Hematopoietic multipotent progenitor cell treated with erythropoietin and hydrocortisone succinate and interleukin-3 and kit ligand, for 15 days (in vitro differentiated cells): ENCODE measurements at places on chromosomes 1 and 21.

DNA sequence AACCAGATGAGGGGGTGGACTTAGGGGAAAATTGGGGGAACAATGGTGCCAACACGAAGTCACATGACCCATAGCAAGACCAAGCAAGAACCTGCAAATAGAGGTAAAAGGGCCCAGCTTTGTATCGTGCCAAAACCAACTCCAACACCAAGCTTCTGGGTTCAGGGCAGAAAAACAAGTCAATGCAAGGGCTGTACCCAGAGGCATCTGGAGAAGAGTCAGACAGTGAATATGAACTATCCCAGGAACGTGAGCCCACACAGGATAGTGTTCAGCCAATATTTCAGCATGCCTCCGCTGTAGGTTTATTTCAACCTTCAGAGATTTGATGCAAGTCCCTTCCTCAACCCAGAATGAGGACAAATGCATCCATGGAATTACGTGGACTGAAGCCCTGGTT, 15.0 kb upstream of the ZMYM6 start:
- no peak for DNase-seq

- DNase-seq, result no peak
These were observed 96.3 kb upstream of the KLHDC7A start for GRCh38 chr1:18384471-18384870.

DNA sequence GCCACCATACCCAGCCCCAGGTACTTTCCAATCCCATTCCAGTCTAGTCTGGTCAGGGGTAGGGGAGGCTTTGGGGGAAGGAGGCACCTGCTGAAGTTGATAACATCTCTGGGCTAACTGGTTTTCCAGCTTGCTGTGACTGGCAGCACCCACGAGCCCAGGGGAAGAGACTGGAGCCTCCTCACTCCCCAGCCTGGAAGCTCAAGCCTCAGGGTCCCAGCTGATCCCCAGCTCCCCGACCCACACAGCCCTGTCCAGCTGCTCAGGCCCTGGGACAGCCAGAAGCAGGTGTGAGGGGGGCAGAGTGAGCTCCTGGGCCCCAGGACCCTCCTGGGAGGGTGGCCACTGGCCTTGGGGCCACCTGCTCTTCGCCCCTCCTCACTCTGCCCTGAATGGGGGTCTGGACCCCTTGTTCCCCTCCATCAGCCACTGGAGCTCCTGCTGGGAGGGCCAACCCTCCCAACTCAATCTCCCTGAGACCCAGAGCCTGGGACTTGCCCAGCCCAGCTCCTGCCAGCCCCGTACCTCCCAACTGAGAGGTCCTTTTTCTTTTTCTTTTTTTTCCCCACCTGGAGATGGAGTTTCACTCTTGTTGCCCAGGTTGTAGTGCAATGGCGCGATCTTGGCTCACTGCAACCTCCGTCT, 23.5 kb upstream of the RNU1-4 start:
- DNase-seq, result no peak

GRCh38 chr1:248703674-248704073, 1.1 kb upstream of the OR14I1 start:
- no peak for DNase-seq

DNA sequence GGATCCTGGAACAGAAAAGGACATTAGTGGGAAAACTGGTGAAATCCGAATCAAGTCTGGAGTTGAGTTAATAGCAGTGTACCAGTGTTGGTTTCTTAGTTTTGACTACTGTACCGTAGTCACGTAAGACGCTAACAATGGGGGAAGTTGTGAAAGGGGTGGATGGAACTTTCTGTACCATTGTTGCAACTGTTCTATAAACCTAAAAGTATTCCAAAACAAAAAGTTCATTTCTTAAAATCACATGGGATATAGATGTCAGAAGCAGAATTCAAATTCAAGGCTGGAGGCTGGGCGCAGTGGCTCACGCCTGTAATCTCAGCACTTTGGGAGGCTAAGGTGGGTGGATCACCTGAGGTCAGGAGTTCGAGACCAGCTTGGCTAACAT, 16.9 kb downstream of the ARHGEF19 start:
- DNase-seq, result no peak

- no peak for DNase-seq
These were observed 13.5 kb downstream of the SLC9A1 start for GRCh38 chr1:27141266-27142003.

DNA sequence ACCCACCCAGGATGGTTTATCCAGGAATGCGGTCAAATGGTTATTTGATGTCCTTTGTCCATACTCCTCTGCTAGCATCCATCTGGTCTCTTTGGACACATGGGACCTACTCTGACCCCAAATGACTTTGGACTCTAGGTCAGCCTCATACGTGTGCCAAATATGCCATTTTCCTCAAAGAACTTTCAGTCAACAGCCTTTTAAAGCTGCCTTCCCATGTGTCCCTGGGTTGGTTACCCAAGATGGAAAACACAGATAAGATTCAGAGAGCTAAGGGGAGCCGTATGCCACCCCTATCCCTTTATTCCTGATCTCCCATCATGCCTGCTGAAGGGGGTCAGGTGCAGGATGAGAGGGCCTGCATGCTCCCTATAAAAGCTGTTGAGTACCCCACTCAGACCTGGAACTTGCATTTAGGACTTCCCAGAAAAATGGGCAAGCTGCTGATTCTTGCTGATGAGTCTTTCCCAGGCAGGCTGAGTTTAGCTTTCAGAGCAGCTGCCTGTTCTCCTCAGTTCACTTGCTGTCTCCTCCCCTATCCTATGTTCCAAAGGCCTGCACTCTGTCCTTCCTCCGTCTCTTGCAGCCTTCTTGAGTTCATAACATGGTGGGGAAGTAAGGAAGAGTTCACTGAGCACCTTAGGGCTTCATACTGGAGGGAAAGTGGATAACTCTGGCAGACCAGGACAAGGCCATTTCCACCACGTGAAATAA, 19.8 kb downstream of the CHI3L2 start:
- DNase-seq, result no peak

GRCh38 chr1:34212673-34213072, 36.0 kb downstream of the C1orf94 start:
- no peak for DNase-seq

DNA sequence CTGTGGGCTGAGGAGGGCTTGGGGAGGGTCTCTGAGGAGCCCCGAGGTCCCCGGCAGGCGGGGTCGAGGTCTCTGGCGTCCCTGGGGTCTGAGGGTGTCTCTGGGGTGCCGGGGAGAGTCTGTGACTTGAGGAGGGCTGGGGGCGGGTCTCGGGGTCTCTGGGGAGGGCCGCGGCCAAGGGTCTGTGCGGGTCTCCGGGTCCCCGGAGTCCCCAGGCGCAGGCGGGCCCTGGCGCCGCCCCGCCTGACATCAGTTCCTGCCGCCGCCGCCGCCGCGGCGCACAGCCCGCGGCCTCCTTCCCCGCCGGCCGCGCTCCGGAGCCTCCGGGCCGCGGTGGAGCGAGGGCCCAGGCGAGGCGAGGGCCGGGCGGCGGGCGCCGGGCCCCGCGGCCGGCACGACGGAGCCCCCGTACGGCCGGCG, at the start of gene PLEKHM2:
Gene PLEKHM2, plus strand, starts transcription at position 279 of the 420 bp plus-strand sequence. CDS start 239 bp downstream, outside the sequence.
- peak; percentile 50 for DNase-seq

DNA sequence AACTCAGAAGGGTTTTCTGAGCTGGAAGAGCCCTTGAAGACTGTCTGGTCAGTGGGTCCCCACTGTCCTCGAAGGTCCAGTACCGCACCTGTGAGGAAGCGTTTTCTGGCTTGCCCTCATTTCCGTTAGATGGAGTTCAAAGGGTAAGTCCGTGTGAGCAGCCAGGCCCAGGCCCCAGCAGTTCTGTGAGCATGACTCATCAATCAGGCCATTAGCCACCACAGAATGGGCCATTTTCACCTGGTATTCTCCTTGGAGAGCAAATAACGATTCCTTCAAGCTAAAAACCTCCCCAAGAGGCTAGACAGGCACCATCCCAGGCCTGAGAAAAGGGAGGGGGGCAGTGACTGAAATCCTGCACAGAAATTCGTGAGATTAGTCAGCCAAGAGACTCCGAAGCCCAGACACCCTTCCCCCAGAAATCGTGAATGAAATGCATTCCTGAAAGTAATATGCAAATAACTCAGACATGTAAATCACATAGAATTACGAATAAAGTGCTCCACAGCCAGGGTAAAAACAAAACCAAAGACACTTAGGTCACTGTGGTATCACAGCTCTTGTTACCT, 66.0 kb downstream of the BCAR3 start:
- DNase-seq, result no peak

DNA sequence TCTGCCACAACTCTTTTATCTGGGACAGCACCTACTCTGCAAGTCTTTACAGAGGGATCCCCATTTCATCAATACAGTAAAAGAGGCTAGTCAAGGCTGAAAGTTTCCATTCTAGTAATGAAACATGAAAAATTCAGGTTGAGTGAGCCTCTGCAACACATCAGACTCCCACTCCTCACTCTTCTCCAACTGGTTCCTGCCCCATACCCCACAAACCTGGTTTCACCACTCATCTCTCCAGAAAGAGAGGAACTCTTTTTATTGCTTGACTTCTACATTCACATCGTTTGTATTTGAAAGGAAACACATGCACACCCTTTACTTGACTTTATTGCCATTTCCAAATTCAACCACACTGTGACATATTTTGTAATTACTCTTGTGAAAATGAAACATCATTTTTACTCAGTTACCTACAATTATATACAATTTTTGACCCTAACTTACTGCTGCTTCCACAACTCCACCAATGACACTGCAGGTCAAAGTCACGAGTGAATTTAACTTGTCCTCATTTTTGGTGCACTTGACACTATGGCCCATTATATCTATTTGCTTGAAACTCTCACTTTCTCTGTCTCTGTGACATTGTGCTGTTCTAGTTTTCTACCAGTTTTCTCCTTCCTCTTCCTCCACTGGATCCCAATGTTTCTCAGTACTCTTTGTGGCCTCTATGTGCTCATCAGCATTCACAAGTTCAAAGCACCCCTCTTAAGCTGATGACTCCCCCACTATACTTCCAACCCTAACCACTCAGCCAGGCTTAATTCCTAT, 8.0 kb downstream of the STX6 start:
- no peak for DNase-seq

- DNase-seq, result no peak
These were observed 157.6 kb upstream of the LMO4 start for GRCh38 chr1:87170931-87171598.

DNA sequence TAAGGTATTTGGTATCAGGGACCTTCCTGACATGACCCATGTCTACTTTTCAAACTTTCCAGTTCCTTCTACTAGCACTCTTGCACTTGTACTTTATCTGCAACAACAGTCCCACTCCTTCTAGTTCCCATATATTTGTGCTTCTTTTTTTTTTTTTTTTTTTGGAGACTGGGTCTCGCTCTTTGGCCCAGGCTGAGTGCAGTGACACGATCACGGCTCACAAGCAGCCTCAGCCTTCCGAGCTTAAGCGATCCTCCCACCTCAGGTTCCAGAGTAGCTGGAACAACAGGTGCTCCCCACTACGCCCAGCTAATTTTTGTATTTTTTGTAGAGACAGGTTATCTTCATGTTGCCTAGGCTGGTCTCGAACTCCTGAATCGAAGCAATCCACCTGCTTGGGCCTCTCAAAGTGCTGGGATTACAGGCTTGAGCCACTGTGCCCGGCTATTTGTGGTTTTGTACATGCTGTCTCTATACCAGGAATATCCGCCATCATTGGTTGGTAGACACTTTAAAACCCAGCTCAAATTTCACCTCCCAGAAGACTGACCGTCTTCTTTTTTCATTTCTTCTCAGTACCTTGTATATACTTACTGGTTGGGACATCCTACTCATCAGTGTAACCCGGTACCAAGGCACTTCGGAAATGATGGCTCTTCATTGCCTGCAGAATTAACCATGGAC, 1.1 kb downstream of the ZMYM1 start:
- no peak for DNase-seq

DNA sequence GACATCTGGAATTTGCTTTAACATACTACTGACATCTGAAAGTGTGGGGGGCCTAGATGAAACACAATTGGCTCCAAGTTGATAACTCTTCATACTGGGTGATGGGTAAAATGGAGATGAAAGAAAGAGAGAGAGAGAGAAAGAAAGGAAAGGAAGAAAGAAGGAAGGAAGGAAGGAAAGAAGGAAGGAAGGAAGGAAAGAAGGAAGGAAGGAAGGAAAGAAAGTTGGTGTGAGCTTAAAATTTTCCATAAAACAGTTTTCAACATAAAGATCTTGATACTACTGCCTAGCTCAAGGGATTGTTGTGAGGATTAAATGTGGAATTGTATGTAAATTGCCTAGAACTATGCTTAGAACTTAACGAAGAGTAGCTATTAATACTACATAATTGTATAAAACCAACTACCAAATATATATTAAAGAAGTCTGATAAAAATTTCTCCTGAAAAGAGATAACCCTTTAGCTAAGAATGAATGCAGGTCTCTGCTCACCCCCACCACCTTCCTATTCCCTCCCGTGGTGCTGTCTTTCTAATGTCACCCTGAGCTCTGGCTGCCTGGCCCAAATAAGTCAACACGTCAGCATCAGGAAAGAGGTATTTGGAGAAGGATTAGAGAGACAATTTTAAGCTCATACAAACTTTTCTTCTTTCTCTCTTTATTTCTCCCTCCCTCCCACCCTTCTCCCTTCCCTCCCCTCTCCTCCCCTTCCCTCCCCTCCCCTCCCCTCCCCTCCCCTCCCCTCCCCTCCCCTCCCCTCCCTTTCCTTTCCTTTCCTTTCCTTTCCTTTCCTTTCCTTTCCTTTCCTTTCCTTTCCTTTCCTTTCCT, 89.3 kb upstream of the SGIP1 start:
- DNase-seq, result no peak

- DNase-seq, result no peak
These were observed 7.4 kb upstream of the B3GALNT2 start for GRCh38 chr1:235511470-235512240.

DNA sequence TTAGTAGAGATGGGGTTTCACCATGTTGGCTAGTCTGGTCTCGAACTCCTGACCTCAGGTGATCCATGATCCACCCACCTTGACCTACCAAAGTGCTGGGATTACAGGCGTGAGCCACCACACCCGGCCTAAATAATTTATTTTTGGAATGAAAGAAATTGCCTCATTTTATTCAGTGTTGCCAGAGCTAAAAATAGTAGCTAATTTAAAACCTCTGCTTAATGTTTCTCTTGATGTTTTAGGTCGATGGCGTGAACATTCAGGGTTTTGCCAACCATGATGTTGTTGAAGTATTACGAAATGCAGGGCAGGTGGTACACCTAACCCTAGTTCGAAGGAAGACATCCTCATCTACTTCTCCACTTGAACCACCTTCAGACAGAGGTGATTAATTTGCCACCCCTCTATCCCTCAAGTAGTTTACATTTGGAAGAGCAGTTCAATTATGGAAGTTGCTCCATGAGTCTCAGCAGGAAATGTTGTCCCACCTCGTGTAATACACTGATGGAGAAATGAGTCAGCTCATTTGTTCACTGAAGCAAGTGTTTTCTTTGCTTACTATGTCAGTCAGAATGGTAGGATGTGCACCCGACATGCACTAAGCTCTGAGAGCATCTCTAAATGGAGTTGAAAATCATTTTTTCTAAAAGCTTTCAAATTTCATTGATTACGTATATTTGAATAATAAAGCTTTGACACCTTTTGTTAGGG, 54.9 kb downstream of the PATJ start:
- no peak for DNase-seq

DNA sequence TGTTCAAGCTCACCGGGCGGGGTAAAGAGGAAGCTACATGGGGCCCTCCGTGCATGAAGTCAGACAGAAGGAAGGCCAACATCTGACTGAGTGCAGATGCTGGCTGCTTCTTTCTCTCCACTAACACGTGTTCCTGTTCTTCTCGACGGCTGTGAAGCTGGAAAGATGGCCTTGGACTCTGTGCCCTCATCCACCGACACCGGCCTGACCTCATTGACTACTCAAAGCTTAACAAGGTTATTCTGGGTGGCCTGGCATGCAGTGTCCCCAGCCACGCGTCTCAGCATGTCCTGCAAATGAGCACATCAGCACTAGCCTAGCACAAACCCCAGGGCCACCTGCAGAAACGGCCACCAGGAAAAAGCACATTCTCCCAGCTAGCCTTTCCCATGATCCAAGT, 41.2 kb downstream of the ACTN2 start:
- DNase-seq, result no peak

- DNase-seq, result no peak
These were observed 554.6 kb upstream of the NCAM2 start for GRCh38 chr21:20443558-20444155.
